ENCODE measurements at places on chromosomes 5 and 9. TPM values are rescaled to one million over a fixed set of nuclear protein-coding genes. Genes with fewer than 3 reads are reported as not detected.
A peak's percentile ranks its signal among the peaks of the same experiment; 100 is the strongest.

Gene PJA2
- total RNA-seq: 53.9 TPM

Gene ADAMTS16
- not detected for total RNA-seq

Gene LCN2
- not detected for total RNA-seq

Gene GFRA3
- total RNA-seq: not detected

DNA sequence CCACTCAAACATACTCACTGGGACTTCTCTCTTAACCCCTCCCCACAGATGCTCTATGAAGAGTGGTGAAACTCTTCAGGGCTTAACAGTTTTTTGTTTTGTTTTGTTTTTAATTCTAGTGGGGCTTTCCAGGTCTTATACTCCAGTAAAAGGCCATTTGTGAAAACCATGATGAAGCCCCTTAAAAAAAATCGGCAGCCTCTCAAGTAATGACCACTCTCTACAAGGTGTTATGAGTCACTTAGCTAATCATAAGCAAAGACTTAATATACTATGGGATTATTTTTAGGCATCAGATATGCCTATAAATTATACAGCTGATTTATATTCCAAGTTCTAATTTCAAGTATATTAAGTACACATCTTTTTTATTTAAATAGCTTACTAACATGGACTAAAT, 607.9 kb downstream of the RAB3C start:
- no peak for ATAC-seq

- no peak for ATAC-seq
Observed at GRCh38 chr5:123449424-123449974, 26.3 kb upstream of the CEP120 start.

GRCh38 chr9:86944796-86945727, 2.2 kb downstream of the GAS1 start:
- no peak for ATAC-seq

- ATAC-seq: peak; percentile 77
Observed at GRCh38 chr5:35117967-35118366, 70.2 kb upstream of the AGXT2 start.

- no peak for ATAC-seq
Observed at GRCh38 chr5:122751293-122751782, 23.5 kb upstream of the SNX2 start.

DNA sequence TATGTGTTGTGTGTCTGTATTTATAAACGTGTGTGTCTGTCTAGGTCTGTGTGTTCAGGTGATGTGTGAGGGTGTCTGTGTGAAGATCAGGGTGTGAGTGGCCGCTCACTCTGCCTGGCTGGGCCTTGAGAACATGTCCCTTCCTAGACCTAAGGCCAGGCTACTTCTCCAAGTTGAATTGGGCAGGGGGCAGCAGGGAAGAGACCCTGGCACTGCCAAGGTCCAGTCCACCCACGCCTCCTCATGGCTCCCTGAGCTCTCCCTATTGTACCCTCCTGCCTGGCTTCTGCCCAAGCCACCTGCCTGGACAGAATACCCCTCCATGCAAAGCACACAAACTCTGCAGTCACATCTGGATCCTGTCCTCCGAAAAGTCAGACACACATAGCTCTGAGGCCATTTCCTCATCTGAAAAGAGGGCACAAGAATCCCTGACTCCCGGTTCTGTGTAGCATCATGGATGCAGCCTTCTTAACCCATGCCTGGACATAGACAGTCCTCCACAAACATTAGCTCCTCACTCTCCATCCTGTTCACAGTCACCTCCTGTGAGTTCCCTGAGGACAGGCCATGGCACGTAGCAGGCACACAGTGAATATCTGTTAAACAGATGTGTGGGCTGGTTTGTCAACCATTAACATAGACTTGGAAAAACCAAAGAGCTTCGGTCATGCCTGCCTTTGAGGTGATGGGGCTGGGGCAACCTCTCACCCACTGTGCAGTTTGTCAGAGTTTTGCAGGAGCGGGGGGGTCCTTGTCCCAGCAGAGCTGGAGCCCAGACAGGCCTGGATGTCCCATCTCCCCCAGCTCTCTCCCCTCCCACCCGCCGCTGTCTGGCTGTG, 167.8 kb upstream of the MVB12B start:
- no peak for ATAC-seq

DNA sequence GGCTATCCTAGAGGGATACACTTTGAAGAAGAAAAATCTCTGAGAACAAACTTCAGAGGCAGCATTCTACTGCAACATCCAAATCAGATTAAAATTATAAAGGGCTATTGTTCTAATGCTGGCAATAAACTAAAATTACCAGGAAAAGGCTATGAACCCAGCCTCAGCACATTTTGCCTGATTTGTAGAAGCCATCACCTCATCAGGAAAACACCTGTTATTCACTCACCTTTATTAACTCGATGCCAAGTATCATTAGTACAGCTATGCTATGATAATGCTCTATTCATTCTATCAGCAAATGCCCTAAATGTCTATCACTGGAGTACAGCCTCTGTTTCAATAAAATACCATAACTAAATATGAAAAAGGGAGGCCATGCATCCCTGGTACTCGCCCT, 510.2 kb downstream of the RASEF start:
- ATAC-seq: no peak

GRCh38 chr9:95143591-95144561, 173.6 kb downstream of the FANCC start:
- no peak for ATAC-seq

- ATAC-seq: no peak
Observed at GRCh38 chr5:165209101-165209727, 1703.8 kb downstream of the MAT2B start.

DNA sequence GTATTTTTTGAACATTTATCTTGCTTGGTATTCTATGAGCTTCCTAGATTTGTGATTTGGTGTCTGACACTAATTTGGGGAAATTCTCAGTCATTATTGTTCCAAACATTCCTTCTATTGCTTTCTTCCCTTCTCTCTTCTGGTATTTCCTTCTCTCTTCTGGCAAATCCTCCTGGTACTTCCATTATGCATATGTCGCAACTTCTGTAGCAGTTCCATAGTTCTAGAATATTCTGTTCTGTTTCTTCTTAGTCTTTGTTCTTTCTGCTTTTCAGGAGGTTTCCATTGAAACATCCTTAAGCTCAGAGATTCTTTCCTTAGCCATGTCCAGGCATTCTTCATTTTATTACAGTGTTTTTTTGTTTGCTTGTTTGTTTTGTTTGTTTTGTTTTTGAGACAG, 155.2 kb upstream of the PIK3R1 start:
- no peak for ATAC-seq

DNA sequence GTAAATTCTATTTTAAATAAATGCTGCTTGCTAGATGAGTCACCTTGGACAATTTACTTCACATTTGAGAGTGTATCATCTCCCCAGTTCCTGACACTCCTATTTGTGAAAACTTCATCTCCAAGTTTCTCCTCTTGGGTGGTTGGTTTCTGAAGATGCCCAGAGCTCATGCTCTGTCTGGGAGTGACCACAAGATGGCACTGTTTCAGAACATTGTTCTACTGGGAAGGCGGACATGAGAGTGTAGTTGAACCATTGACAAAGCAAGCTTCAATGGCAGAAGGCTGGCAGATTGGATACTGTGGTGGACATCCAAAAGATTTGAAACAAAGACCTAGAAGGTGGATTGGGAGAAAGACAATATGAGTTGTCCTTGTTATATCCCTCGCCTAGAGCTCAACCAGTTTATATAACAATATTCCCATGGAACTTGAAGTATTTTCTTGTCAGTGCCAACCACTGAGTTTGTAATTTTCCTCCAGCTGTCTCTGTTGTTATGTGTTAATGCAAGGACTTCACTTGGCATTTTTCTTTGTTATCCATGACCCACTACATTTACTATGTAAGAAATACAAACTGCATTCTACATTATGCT, 234.3 kb upstream of the ANKH start:
- ATAC-seq: peak; percentile 47

- ATAC-seq: no peak
Observed at GRCh38 chr5:125560476-125561225, 814.2 kb upstream of the ZNF608 start.

DNA sequence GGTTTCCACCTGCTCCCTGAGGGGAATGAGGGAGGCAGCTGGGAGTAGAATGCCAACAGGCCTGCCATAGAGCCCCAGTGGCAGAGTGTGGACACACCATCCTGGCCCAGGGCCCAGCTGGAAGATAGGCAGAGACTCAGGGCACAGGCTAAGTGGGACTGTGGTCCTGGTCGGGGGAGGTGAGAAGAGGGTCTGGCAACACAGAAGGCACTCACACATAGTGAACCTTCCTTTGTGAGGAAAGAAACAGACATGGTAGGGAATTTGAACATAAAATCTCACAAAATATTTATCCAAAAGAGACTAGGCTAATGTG, 41.2 kb downstream of the WDR36 start:
- ATAC-seq: no peak

Measured in activated T-helper 17 cell treated with anti-CD3 and anti-CD28 coated beads, Interleukin-2, amount 50 U/mL, for 72 hours (primary cell).